ENCODE measurements at places on chromosomes 7 and 10. TPM values are rescaled to one million over a fixed set of nuclear protein-coding genes. Genes with fewer than 3 reads are reported as not detected.

Gene PROSER2
- polyA plus RNA-seq = 0.70 TPM

Gene PRKCQ
- 33.8 TPM for polyA plus RNA-seq

Gene ATP5MK
- 1,440 TPM for polyA plus RNA-seq

Gene NACAD
- 0.23 TPM for polyA plus RNA-seq

Gene EPO
- polyA plus RNA-seq = not detected

Gene GCC1
- 24.0 TPM for polyA plus RNA-seq

Gene RBP3
- polyA plus RNA-seq = not detected

Gene NPC1L1
- polyA plus RNA-seq = not detected

Gene PON1
- polyA plus RNA-seq = 0.04 TPM

Gene AGMO
- polyA plus RNA-seq = 0.39 TPM

Gene HHEX
- 1.9 TPM for polyA plus RNA-seq

Gene SGPL1
- 7.4 TPM for polyA plus RNA-seq

Gene AKR1C8
- polyA plus RNA-seq = not detected

Gene ZNF467
- polyA plus RNA-seq = 0.87 TPM

Gene ADAM8
- polyA plus RNA-seq = 0.94 TPM

Gene HOXA4
- polyA plus RNA-seq = 12.5 TPM

Gene CRPPA
- 1.1 TPM for polyA plus RNA-seq

Gene GSAP
- polyA plus RNA-seq = 1.9 TPM

Gene PTPRE
- 1.5 TPM for polyA plus RNA-seq

Gene STEAP2
- 0.32 TPM for polyA plus RNA-seq

Gene TRPV6
- polyA plus RNA-seq = not detected

Gene RAB11FIP2
- 13.6 TPM for polyA plus RNA-seq

Gene PAXIP1
- polyA plus RNA-seq = 5.7 TPM

Gene FAM13C
- 31.7 TPM for polyA plus RNA-seq

Gene CNPY1
- not detected for polyA plus RNA-seq

Gene SLC18A2
- 0.05 TPM for polyA plus RNA-seq

Gene FAM221A
- polyA plus RNA-seq = 1.4 TPM

Gene CPN1
- not detected for polyA plus RNA-seq

Gene LOXL4
- 7.4 TPM for polyA plus RNA-seq

Gene RARRES2
- polyA plus RNA-seq = 7.3 TPM

Gene SPDYE9
- not detected for polyA plus RNA-seq
